ENCODE measurements at places on chromosomes 5 and 9.
A peak's percentile ranks its signal among the peaks of the same experiment; 100 is the strongest.

DNA sequence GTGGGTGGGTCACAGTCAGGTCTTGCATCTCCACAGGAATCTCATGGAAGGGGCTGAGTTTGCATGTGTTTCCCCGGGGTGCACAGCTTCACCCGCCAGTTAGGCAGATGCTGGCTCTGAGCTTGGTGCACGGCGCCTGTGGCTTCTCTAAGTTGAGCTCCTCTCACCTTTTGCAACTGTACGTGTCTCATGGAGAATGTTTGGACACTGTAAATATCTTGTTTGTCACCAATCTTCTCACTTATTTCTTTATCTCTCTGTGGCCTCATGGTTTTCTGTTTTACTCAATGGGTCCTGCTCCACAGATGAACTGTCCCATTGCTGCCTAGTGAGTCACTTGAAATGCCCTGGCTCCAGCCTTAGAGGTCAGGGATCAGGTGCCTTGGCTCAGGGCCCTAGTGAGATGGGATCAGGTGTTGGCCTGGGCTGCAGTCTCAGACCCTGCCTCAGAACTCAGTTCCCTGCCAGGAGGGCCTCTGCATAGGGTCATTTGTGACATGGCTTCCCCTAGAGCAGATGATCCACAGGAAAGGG lies 61.6 kb downstream of the WNK2 start:
- no peak for DNase-seq

GRCh38 chr5:172149073-172149472 lies 39.0 kb downstream of the STK10 start:
- DNase-seq, result no peak

GRCh38 chr5:149422366-149423048 lies 43.4 kb upstream of the IL17B start:
- no peak for DNase-seq

GRCh38 chr9:73441890-73442818 lies 290.5 kb downstream of the ANXA1 start:
- DNase-seq, result no peak

GRCh38 chr5:86983208-86983607 lies 284.5 kb upstream of the RASA1 start:
- DNase-seq, result no peak

DNA sequence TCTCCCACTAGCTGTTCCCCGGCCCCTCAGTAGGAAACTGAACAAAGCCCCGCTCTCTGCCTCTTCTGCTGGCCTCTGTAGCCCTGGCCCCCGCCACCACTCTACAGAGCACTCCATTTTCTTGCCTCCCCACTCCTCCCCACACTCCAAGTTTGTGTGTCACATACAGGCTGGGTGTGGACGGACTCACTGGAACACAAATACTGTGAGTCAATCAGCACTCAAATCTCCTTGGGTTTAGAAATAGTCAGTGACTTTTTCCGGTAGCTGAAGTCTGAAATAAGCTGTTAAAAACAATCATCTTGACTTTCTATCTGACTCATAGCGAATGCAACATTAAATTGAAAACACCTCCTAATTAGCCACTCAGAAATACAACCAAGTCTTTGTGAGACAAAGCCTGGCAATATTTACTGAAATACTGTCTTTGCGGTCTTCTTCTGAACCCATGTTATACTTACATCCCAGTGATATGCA lies 122.5 kb downstream of the LHFPL2 start:
- no peak for DNase-seq

GRCh38 chr5:57007344-57007743 lies 55.4 kb upstream of the MIER3 start:
- no peak for DNase-seq

GRCh38 chr9:123401879-123402513 lies 46.0 kb downstream of the CRB2 start:
- peak; percentile 64 for DNase-seq

- DNase-seq, result no peak
Observed at GRCh38 chr5:39301406-39301805, 62.9 kb downstream of the C9 start.

- no peak for DNase-seq
Observed at GRCh38 chr9:7489036-7489435, 310.5 kb downstream of the DMAC1 start.

GRCh38 chr9:110979636-110980035 lies 58.6 kb downstream of the LPAR1 start:
- DNase-seq, result no peak

- no peak for DNase-seq
Observed at GRCh38 chr5:83277953-83278352, 193.6 kb upstream of the VCAN start.

DNA sequence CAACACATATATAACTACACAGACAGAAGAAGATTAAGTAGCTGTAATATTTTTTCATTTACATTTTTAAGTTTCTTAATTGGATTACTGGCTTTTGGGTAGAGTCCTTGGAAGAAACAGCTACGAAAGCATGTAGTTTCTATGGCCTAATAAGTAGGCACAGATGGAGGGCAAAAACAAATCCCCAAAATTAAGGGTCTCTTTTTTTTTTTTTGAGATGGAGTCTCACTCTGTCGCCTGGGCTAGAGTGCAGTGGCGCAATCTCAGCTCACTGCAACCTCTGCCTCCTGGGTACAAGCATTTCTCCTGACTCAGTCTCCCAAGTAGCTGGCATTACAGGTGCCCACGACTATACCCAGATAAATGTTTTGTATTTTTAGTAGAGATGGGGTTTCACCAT lies 27.1 kb upstream of the MTMR12 start:
- no peak for DNase-seq

GRCh38 chr5:135453613-135454012 lies 1.5 kb upstream of the TIFAB start:
- DNase-seq, result no peak

DNA sequence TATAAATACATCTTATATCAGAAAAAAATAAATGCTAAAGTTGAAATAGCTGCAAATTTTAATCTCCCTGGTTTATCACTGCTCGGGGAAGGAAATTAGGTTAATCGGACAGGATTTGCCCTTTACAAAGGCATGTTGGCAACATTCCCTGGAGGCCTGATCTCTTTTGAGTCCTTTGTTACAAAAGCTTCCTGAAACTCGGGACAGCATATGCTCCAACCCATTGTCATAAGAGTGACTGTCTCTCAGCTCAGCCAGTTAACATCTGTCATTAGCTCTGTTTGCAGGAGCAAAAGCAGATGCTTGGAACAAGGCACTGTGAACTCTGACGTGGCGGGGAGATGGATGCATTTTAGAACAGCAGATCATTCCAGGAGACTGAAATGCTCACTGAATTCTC lies 80.6 kb downstream of the MYO10 start:
- peak; percentile 54 for DNase-seq

DNA sequence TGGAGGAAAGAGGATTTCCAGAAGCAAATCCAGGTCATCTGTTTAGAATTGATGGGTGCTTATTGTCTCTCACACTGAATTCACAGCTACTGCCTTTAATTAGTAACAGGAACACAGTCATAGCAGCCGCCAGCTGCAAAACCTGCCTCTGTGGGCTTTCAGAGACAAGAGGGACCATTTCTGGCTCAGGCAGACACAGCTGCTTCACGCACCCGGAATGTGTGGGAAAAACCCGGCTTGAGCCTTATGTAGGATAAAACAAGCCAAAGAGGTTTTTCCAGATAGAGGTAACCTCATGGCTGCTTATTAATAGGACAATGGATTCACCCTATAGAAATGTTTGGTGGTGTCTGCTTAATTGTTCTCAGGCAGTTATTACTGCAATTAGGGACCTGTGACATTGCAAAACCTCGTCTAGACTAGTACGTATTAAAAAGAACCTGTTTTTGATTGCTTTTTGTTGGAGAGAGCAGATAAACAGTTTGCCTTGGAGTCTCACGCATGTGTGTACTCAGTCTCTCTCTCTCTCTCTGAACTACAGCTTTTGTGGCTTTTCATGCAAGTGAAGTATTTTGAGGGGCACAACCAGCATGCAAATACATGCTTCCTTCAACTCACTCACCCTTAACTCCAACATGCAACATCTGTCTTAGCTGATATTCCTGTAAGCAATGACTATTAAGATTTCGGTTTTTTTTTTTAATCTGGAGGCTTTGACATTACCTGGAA lies 302.7 kb downstream of the PLK2 start:
- peak; percentile 23 for DNase-seq

- no peak for DNase-seq
Observed at GRCh38 chr5:147701468-147701867, 81.1 kb downstream of the JAKMIP2 start.

DNA sequence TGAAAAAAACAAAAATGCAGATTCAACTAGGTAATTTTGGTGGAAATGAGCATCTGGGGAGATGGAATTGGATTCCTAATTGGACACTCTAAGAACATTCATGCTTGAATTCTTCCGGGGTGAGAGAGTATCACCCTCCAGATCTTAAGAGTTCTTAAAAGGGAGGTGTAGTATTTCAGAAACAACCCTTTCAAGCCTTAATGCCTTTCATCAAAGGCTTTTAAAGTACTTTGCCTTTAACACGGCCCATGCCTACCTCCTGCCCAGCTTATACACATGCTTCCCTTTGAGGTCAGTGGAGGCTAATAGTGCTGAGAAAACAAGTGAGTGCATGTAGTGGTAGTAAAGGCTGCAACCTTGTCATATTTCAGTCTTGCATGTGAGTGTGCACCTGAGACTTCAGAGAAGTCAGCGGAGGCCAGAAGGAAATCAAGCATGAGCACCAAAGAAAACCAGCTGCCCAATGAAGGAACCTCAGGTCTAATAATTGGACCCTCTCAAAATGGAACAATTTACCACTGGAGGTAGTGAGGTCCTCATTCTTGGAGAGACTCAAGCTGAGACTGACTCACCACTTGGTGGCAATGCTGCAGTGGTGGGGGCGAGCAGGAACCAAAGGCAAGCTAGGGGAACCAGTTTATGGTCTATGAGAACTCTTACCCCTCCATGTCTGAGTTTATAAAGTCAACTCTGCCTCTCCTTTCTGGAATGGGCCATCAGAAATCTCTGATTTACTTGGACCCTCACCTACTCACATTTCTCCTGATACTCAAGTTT lies 98.4 kb upstream of the GDNF start:
- DNase-seq, result peak; percentile 4

DNA sequence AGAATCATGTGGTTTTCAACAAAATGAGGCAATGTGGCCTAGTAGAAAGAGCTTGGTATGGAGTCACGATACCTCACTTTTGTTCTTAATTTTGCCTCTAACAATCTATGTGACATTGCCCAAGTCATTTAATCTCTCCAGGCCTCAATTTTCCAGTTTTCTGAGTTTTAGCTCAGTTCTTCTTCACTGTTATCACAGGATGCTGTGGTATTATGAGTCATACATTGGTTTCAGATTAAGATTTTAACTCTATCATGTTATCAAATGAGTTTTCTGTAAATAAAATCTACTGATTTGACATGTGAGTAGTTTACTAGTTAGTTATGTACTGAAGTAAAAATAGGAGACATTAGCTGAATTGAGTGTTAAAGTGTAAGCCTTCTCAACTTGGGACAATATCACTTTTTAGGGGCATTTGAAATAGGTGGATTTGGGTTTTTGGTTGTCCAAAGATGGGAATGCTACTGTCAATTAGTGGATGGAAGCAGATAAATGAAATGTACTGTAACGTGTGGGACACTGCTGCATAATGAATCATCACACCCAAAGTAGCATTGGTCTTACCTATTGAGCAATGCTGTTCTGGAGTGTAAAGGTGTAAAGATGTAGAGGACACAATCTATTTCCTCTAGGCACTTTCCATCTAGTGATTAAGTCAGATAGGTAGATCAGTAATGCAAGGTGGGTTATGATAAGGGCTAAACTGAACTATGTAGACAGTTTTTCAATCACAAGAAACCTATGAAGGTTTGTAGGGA lies 73.3 kb downstream of the NNT start:
- DNase-seq, result no peak

DNA sequence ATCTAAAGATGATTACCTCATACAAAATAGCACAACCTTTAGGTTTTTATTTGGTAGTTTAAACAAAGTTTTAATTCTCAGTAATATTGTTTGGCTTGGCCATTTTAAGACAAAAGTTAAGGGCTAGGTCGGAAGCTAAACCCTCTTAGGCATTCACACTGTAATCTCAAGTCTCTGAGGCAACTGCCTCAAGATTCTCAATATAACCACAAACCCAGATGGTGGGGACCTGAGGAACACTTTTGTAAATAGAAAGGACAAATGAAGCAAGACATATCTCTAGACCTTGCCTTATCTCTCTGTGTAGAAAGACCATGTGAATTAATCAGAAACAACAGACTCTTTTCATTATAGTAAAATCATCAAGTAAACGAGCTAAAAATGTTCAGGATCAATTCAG lies 500.2 kb upstream of the CDH6 start:
- no peak for DNase-seq

GRCh38 chr5:135568923-135569360 lies 9.8 kb downstream of the CXCL14 start:
- DNase-seq, result no peak

- DNase-seq, result no peak
Observed at GRCh38 chr9:96523374-96523773, 73.4 kb downstream of the HABP4 start.

DNA sequence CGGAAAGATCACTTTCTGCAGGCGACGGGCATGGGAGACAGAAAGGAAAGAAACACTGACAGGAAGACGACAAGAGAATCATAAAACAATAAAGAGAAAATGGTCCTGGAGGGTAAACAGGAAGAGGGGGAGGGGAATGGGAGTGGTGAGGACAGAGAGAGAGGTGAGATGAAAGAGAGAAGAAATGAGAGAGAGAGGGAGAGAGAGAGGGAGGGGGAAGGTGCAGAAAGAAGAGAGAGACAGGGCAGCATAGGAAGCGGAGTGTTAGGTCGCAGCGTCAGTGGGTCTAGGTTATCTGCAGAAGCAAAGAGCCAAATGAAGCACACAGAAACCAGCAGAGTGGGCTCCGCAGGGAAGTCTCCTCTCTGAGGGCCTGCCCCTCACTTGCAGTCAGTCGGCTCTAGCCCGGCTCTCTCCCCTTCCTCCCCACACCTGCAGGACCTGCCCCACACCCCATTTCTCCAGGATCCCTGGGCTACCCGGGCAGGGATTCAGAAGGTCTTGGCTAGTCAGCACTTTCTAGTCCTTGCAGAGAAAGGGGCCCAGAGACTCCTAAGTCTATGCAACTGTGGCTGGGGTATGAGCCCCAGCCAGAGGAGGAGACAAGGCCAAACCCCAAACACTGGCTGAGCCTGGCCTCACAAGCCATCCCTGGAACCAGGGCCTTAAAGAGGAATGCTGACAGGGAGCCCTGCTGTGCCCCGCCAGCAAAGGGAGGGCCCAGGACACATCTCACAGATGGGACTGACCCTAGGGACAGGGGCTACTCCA lies 29.7 kb upstream of the MEIKIN start:
- no peak for DNase-seq

- DNase-seq, result no peak
Observed at GRCh38 chr9:92671323-92671722, 1.4 kb upstream of the IPPK start.
